ENCODE measurements at places on chromosomes 2 and 18.

DNA sequence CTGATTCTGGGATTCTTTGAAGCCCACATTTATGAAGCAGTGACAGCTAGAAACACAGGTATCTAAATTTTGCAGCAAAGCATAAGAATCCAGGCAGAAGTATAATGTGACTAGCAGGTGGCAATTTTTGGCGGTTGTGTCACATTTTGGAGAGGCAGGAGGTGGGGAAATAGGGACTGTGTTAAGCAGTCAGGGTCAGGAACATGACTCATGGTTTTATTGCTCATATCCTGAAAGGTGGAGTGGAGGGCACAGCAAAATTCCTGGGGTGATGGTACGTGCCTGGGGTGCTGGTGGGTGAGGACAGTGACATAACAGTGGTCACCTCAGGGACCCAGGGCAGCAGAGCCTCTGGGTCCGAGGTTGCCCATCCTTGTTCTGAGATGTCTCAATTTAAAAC, 63.5 kb upstream of the TTN start:
- no peak for DNase-seq

DNA sequence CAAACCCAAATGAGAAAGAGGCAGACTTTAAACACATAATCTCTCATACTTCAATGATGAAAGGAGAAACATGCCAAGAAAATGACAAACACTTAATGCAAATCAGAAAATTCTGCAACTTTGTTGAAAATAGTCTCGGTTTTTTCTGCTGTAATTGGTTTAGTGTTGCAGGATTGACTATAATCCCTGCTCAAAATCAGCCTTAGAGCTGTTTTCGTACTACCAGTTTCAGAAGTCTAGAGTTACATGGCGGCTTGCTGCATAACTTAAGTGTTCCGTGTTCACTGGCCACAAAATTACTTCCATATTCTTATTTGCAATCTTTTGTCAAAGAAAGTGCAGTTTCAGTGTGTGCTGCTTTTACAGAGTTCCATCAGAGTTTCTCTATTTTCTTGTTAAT, 48.9 kb upstream of the ITGAV start:
- DNase-seq: no peak

- DNase-seq: no peak
Observed at GRCh38 chr2:53631313-53632125, 136.1 kb upstream of the CHAC2 start.

- no peak for DNase-seq
Observed at GRCh38 chr2:199992296-199992695, 36.9 kb downstream of the MAIP1 start.

DNA sequence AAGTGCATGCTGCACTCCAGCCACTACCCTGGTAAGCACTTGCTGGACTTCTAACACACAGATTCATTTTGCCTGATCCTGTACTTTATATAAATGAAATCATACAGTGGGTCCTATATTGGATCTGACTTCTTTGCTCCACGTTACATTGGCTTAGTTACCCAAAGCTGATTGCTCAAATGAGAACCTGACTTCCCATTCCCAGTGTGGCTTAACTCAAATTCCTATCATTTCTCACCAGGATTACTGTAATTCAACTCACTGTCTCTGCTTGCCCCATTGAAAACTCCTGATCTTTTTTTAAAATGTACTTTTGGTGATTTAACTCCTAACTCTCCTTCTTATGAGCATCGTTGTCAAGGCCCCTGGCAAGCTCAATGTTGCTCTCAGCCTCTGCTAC, 1.4 kb downstream of the RSAD2 start:
- DNase-seq: no peak

- no peak for DNase-seq
Observed at GRCh38 chr2:39492095-39492590, 55.1 kb upstream of the MAP4K3 start.

DNA sequence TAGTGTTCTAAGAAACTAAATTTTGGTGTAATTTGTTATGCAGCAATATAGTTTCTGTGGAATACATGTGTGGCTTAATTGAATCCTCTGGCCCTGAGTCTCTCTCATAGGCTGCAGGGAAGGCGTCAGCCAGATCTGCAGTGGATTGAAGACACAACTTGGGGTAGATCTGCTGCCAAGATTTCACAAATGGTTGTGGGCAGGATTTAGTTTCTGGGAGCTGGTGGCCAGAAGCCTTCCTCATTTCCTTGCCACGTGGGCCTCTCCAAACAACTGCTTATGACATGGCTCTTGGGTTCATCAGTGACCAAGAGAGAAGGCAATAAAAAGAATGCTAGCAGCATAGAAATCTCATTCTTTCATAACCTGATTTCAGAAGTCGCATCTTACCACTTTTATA, 28.2 kb downstream of the CCDC102B start:
- DNase-seq: no peak

- DNase-seq: no peak
Observed at GRCh38 chr2:45104429-45104828, 95.2 kb upstream of the SIX2 start.

DNA sequence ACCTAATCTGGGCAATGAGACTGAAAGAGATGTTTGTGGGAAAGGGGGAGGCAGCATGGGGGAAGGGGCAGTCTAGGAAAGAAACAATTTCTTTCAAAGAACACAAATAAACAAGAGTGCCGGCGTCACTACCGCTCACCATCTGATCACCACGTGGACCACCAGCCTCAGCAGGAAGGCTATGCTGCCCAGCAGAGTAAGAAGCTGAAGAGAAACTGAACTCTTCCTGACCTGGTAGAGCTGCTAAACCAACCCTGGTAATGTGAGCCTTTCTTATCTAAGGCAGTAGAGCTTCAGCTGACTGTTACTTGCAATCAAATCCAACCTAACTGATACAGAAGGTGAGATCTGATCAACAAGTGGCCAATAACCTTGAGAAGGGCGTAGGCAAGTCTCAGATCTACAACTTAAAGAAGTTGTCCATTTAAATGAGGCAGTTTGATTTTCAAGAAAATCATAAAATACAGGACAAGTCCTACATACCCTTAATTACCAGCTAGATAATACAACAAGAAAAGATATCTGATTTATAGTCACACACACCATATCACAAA, 44.2 kb upstream of the SPTBN1 start:
- no peak for DNase-seq

DNA sequence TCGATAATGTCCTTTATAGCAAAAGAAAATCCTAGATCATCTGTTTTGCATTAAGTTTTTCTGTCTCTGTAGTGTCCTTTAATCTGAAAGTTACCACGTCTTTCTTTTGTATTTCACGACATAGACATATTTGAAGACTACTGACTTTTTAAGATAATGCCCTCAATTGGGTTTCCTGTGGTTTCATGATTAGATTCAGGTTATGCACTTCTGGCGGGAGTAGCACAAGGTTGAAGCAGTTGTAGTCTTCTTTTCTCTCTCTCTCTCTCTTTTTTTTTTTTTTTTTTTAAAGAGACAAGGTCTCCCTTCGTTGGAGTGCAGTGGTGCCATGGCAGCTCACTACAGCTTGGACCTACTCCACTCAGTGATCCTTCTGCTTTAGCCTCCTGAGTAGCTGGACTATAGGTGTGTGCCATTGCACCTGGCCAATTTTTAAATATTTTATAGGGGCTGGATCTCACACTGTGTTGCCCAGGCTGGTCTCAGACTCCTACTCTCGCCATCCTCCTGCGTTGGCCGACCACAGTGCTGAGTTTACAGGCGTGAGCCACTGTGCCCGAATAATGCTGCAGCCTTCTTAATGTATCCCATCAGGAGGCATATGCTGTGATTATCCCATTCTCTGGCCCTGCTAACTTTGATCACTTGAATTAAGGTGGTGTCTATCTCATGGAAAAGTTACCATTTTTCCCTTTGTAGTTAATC, 3.9 kb downstream of the INPP4A start:
- DNase-seq: no peak

GRCh38 chr2:179917272-179917671, 55.9 kb upstream of the ZNF385B start:
- no peak for DNase-seq

GRCh38 chr2:237663517-237664110, 36.2 kb downstream of the LRRFIP1 start:
- no peak for DNase-seq
